NCI-H1694 treated with DMSO at 0.1 percent for 48 hours (cell line): ENCODE measurements at places on chromosomes 5 and 9.

- peak; percentile 44 for DNase-seq
Measured at GRCh38 chr9:8855046-8855445, 1055.5 kb upstream of the DMAC1 start.

DNA sequence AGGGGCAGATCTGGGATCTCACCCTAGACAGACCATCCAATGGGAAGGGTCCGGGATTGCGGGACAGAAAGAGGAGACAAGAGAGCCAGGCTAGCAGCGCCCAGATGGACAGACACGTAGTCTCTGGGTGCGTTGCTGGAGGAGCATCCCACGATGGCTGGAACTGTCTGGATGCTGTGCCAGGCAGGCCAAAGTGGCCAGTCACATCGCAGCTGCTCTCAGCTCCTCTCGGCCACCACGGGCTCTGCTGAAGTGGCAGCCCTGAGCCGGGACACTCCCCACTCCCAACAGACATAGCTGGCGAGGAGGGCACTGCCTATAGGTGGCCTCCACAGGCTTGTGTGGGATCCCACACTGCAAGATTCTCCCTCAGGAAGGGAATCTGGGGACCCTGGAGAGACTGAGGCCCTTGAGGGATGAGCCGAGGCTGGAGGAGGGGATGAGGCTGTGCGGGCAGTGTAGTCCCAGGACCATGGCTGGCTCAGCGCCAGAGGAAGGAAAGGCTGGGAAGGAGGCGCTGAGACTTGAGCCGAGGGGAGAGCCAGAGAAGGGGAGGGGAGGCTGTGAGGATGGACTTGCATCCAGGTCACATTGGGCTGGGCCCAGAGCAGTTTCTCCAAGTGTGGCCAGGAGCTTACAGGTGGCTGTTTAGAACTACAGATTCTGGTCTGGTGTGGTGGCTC, 10.3 kb upstream of the WDR5 start:
- no peak for DNase-seq

- no peak for DNase-seq
Measured at GRCh38 chr5:121088341-121088740, 624.2 kb downstream of the PRR16 start.

- DNase-seq: no peak
Measured at GRCh38 chr5:147803926-147804325, 21.4 kb upstream of the JAKMIP2 start.

GRCh38 chr5:32504989-32505596, 60.6 kb upstream of the ZFR start:
- DNase-seq: peak; percentile 99

GRCh38 chr5:98599016-98599415, 174.4 kb upstream of the RGMB start:
- DNase-seq: no peak

DNA sequence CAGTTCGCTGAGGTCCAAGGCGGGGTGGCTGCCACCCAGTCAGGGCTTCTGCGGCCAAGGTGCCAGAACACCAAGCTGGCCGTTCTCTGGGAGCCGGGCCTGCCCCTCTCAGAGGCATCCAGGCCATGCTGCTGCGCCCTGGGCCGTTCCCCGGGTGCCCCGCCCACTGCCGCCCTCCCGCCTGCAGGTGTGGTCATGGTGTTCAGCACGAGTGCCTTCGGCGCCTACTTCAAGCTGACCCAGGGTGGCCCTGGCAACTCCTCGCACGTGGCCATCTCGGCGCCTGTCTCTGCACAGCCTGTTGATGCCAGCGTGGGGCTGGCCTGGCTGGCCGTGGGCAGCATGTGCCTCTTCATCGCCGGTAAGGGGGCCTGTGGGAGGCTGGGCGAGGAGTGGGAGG, 7.7 kb downstream of the SLC2A8 start:
- no peak for DNase-seq

GRCh38 chr5:36523926-36524325, 82.5 kb upstream of the SLC1A3 start:
- DNase-seq: no peak

DNA sequence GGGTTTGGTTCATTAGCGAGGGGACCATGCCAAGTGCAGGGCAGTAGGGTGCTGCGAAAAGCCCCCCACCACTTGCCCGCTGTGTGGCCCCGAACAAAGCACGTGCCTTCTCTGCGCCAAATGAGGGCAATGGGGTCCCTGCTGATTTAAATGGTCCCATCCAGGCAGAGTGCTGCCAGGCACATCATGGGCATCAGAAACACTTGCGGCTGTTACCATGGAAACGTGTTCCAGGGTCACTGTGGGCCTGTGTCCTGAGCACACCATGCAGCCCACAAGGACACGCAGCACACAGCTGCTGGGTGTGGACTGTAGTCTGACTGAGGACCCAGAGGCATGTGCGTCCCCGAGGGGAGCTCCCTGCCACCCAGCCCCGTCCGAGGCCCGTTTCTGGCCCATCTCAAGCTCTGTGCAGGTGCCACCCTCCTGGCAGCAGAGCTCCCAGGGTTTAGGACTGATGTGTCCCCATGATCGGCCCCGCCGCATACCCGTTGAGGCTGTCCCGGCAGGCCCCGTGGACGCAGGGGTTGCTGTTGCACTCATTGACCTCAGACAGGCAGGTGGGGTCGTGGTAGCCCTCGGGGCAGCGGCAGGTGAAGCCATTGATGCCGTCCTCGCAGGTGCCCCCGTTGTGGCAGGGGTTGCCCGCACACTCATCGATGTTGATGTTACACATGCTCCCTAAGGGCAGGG, 31.3 kb upstream of the SEC16A start:
- DNase-seq: no peak

- no peak for DNase-seq
Measured at GRCh38 chr5:172044631-172045314, 38.3 kb upstream of the FBXW11 start.

- no peak for DNase-seq
Measured at GRCh38 chr9:29514336-29514735, 1941.1 kb upstream of the C9orf72 start.

DNA sequence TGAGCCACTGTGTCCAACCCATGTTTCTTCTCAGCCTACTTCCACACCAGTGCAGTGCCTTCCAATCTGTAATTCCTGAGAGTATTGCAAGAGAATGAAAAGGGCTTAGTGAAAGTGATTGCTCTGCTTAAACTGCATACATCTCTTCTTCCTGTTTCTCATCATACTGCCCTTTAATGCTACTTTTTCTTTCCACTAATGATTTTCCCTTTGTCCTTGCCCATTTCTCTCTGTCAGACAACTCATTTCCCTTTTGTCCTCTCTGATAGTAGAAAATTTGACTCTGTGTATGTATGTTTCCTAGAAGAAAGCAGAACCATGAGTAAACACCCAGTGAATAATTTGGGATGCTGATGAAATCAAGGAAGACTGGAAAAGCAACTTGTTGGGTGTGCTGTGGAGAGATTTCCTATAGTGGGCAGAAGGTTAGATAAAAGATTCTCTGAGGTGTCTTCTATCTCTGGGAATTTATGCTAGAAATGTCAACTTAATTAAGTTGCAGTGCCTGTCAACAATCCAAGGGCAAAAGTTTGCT, 102.2 kb upstream of the CHD1 start:
- DNase-seq: no peak

DNA sequence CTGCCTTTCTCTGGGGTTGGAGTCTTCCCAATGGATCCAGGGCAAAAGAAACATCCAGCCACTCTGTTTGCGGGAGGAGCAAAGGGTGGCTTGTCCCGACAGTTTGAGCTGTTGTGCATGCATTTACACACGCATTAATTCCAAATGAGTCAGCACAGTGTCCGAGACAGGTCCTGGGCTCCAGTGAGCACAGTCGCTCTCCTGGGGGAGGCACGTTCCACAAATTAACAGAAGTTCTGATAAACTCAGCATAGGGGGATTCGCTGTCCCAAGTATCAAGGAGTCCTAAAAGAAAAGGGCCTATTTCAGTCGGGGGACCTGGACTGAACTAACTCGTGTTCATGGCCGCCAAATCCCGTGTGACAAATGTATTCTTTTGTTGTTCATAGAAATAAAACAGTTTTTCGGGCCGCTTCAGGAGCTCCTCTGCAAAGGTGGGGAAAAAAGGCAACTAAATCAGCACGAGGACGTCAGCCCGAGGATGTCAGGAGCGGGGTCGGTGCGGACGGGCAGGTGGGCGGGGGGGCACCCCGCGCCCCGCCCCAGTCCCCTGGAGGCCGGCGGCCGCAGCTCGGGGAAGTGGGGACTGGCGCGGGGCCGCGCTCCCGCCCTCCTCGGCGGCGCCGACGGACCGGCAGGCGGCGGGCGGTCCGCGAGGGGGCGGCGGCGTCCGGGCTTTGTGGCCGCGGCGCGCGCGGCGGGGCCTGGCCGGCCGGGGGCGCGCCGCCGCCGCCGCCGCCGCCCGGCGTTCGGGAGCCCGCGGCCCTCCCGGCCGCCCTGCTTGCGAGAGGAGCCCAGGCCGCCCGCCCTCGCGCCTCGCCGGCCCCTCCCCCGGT, at the start of gene MSANTD3:
Gene MSANTD3, plus strand, starts transcription at position 614 of the 836 bp plus-strand sequence. CDS start 14,796 bp downstream, outside the sequence.
- DNase-seq: peak; percentile 50

GRCh38 chr5:74810915-74811314, 43.9 kb downstream of the NSA2 start:
- no peak for DNase-seq

DNA sequence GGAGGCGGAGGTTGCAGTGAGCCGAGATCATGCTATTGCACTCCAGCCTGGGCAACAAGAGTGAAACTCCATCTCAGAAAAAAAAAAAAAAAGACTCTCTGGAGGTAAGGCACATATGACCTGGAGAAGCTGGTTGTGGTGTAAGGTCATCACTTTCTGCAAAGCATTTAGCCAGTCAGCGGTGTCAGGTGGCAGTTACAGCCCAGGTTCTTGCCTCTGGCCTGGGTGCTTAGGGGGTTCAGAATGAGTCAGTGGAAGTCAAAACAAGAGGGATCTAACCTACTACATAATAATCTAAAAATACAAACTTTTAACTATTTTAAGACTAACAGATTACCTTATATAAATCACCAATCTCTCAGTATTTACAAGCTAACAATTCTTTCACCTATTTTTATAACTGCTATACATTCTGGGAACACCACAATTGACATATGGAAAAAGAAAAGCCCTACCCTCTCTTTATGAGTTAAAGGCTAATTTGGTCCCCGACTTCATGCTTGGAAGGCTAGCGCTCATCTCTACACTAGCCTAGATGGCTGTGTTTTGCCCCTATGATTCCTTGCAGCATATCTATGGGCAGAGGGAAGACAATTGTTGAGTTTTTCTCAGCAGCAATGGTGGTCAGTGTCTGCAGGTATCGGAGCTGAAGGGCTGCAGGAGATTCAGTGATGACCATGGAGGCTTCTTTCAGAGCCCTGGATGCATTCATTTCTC, 29.2 kb downstream of the STOM start:
- no peak for DNase-seq

DNA sequence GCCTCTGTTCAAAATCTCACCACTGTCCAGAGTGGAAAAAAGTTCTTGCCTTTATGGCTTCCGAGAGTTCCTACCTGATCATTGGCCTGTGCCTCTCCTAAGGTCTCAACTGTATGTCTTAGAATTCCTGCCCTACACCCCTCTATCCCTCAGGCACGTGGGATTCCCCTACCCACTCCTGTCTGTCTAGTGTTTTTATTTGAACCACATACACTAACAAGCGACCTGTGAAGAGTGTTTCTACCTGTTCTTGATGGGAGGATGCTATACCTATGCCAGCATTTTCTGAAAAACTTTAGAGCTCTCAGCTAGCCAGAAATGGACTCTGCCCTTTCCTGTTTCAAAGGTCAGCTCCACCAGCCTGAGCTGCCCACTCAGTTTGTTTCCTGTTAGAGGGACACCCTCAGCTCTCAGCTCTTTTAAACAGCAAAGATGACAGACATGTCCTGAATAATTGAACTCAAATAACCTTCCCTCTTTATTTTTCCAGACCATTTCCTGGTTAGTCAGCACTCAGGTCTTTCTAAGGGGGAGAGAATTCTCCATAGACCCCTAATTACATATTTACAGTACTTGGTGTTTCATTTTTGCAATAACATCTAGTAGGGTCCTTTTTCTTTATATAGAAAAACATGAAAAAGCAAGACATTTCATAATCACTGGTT, 214.8 kb downstream of the AOPEP start:
- DNase-seq: no peak

GRCh38 chr5:178259623-178260536, 27.3 kb upstream of the PHYKPL start:
- no peak for DNase-seq

DNA sequence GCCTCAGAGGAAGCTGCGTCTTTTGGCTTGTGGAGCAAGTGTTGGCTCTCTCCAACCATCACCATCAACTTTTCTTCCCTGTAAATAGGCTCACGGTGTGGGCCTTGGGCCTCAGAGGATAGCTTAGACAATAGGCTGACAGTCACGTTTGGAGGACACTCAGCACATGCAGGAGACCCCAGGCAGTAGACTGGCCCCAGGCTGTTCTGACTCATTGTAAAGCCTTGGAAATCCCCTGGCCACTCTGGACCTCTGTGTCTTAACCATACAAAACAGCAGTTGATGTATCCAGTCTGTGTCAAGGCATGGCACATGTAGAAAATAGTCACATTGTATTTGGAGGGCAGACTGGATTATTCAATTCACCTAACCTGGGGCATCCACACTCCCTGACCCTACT, 18.6 kb downstream of the CD74 start:
- DNase-seq: no peak

DNA sequence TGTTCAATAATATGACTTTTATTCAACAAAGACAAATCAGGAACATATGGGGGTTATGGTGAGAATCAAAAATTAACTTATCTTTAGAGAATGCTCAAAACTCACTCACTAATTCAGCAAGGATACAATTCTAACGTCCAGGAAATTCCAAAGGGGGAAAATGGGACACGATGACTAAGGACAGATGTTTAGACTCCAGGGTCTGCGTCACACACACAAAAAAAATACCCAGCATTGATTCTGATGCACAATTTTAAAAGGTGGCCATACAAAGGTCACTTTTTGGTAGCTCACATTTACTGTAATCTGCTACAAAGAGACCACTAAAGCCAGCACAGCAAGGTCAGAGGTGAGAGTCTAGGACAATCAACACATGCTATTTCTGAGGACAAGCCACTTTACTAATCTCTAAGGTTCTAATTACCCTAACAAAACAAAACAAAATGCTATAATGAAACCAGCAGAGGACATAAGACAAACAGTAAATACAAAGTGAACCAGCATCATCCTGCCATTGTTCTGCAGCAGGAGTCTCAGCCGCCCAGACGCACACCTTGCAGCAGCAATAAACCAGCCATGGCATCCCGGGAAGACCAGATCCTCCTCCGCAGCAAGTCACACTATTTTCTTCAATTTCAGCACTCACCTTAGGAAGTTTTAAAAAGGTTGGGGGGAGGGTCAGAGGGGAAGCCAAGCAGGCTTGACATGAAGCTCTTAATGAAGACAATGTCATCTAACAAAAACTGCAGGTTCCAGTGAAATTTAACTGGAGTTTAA, 57.8 kb downstream of the TTC39B start:
- no peak for DNase-seq
